ENCODE measurements at places on chromosomes 13 and 19.
A peak's percentile ranks its signal among the peaks of the same experiment; 100 is the strongest.

DNA sequence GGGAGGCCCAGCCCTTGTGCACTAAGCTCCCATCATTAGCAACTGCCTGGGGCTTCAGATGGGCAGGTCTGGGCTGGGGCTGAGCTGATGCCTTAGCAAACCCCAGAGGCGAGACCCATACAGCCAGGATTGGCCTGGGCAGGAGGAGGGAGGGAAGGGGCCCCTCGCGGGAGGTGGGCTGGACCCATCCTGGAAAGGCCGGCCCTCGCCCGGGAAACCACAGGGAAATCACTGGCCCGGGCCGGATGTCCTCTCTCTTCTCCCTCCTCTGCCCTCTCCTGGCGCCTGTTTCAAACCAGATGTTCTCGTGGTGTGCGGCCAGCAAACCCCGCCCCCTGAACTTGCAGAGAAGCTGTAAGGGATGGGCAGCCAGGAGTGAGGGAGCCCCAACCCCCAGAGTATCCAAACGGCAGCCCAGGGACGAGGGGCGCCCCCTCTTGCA is 43.1 kb downstream of the TMEM255B start:
- no peak for DNase-seq

- no peak for DNase-seq
Measured at GRCh38 chr13:49326222-49326917, 78.6 kb downstream of the CDADC1 start.

DNA sequence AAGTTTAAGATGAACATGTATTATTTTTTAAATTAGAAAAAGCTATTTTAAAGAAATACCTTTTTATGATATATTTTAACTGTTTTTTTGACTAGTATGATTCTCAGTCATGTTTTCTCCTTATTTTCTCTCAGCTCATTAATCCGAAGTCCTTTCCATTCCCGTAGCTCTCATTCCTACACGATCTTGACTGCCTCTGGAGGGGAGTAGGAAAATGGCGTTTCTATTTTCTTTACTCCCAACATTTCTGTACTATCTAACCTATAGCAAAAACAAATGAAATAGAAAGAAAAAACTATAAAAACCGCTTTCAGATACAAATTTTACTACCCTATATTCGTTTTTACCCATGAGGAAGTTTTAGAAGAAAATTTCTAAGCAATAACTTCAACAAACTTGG is 343.8 kb downstream of the RBM26 start:
- no peak for DNase-seq

GRCh38 chr13:49669735-49670309 is 21.5 kb downstream of the EBPL start:
- peak; percentile 49 for DNase-seq

GRCh38 chr19:8245869-8246835 is 37.0 kb downstream of the CERS4 start:
- DNase-seq, result no peak

DNA sequence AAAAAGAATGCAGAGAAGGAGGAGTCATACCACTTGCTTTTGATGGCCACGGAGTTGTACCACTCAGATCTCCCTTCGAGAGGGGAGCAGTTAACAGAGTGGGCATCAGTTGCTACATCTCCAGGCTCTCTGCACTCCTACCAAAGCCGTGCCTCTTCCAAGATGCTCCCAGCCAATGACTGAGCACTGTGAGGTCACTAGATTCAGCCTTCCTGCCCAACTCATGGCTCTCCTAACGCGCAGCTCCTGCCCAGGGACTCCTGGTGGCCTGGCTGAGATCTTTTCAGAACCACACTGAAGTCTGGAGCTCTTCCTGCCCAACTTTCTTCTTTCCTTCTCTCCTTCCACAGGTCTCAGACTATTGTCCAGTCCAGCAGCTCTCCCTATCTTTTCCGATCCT is 66.7 kb downstream of the LHFPL6 start:
- DNase-seq, result no peak

- no peak for DNase-seq
Measured at GRCh38 chr19:33000510-33000909, 28.5 kb downstream of the FAAP24 start.

GRCh38 chr13:46119883-46120614 is 15.2 kb upstream of the CPB2 start:
- peak; percentile 53 for DNase-seq

GRCh38 chr19:10701955-10702525 is 801 bp downstream of the QTRT1 start:
- DNase-seq, result no peak

GRCh38 chr19:49855676-49856573 is 5.0 kb downstream of the PTOV1 start:
- DNase-seq, result no peak

DNA sequence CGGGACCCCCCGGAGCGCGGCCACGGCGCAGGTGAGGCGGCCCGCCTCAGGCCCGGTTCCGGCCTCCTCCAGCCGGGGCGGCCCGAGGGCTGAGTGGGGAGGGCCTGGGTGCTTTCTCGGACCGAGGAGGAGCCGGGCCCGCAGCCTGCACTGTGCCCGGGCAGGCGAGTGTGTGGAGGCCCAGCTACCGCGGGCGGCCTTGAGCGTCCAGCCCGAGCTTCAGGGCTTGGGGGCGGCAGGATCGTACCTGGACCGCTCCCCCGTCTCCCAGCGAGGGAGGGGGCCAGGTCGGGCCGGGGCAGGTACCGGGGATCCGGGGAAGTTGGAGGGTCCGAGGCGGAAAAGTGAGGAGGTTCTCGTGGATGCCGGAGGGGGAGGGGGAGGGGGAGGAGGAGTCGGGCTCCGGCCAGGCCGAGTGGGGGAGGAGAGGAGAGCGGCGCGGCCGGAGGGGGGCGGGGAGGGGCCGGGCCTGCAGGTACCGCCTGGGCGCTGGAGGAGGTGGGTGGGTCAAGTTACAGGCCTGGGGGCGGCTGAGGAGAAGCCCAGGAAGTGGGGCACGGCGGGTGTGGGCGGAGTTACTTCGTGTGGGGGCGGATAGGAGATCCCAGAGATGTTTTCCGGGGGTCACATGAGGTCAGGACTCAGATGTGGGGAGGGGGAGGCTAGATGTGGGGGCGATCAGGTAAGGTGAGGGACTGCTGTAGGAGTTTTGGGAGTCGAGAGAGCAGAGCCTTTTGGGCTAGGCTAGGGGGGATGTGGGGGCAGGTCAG is 545 bp downstream of the NACC1 start:
- DNase-seq, result no peak

DNA sequence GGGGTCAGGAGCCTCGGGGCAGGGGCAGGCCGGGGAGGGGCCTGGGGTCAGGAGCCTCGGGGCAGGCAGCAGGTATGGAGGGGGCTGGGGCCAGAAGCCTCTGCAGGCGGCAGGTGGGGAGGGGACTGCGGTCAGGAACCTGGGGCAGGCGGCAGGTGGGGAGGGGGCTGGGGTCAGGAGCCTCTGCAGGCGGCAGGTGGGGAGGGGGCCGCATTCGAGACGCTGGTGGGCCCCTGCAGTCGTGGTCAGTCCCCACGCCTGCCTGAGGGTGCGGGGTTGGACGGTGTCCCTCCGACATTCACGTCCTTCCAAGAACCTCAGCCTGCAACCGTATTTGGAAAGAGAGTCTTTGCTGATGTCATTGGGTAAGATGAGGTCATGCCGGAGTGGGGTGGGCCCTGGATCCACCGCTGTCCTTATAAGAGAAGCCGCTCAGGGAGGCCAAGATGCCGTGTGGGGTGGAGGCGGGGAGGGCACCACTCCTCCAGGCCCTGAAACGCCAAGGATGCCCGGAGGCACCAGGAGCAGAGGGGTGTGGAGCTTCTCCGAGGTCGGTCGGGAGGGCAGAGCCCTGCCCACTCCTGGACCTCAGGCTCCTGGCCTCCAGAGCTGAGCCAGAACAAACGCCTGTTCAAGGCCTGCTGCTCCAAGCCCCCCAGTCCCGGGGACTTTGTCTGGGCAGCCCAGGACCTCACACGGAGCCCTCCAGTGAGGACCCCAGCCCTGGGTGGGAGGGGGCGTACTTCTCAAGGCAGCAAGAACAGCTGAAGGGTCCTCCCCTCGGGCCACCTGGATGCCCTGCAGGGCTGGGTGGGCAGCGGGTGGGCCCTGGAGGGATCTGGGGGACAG is 30.1 kb downstream of the PIP5K1C start:
- DNase-seq, result no peak

DNA sequence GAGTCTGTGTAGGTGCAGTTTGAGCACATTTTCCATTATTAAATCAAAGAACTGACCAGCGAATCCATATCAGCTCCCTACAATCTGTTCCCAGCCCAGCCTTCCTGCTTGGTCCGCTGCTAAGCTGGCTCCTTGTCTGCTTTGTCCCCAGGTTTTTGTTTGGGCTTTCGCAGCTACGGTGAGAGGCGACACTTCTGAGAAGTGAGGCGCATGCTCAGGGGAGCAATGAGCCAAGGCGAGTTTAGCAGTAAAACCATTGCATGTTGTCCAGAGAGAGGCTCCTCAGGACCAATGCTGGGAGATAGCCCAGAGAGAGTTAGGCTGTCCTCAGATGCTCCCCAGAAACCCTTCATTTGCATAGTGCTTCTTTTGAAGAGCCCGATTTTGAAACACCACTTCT is 162.0 kb downstream of the ITGBL1 start:
- no peak for DNase-seq

GRCh38 chr13:42969565-42970172 is 22.4 kb downstream of the EPSTI1 start:
- peak; percentile 20 for DNase-seq

DNA sequence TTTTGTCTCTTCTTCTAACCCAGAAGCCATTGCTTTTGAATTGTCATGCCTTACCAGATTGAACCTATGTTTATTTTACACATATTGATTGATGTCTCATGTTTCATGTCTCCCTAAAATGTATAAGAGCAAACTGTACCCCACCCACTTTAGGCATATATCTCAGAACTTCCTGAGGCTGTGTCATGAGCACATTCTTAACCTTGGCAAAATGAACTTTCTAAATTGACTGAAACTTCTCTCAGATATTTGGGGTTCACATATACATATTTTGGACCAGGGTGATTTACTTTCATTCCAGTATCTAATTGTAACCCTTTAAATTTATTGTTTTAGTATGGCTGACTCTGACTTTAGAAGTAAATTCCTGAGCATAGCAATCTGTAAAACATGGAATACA is 723.9 kb upstream of the PCDH20 start:
- DNase-seq, result no peak

- DNase-seq, result no peak
Measured at GRCh38 chr19:5588906-5589676, 21.3 kb upstream of the TINCR start.

DNA sequence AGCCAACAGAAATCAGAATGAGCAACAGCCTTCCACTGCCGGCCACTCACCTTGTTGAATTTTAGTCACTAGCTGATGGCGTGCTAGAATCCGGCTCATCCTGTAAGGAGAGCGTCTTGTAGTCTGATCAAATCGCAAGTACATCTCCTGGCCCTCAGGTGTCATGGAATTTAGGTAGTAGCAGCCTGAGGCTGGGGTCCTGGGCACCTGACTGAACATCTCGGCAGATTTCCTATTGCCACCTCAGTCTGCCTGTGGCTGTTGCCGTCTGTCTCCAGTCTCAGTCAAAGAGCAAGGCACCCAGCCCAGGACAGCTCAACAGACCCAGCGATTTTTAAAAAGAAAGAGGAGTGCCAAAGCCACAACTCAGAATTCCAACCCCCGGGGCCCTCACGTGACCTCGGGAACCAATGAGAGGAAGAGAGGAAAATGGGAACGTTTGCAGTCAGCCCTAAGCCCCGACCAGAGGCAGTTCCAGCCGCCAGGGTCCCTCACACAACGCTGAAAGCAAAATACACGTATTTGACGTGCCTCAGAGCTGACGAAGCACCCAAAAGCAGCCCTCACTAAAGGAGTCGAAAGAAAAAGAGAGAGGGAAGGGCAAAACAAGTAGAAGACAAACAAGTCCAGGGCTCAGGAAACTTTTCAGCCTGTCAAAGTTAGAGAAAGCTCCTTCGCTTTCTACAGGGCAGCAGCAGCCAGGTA is at the start of gene STARD13:
Gene STARD13, minus strand, starts transcription at position 336 of the 705 bp plus-strand sequence. Its CDS starts 117 bp downstream, at position 219.
- peak; percentile 83 for DNase-seq

DNA sequence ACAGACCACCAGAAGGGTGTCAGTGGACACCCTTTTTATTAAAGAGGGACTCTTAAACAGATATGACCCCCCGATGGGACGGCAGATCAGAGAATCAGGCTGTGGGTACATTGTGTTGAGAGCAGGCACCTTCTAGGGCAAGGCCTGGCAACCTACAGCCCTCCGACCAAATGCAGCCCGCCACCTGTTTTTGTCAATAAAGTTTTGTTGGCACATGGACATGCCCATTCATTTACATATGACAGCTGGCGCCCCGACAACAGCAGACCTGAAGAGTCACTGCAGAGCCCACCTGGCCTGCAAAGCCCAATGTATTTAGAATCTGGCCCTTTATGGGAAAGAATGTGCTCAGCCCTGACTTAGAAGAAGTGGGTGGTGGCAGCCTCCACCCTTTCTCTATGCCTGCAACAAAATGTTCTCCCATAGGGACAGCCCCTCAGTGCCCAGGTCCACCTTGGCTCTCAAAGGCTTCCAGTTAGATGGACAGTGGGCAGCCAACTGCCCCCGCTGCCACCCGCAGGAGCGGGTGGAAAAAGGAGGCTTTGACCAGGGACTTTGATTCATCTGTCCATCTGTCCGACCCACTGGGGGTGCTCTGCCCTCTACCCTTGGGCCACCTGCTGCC is 184.9 kb downstream of the PTPRS start:
- no peak for DNase-seq

DNA sequence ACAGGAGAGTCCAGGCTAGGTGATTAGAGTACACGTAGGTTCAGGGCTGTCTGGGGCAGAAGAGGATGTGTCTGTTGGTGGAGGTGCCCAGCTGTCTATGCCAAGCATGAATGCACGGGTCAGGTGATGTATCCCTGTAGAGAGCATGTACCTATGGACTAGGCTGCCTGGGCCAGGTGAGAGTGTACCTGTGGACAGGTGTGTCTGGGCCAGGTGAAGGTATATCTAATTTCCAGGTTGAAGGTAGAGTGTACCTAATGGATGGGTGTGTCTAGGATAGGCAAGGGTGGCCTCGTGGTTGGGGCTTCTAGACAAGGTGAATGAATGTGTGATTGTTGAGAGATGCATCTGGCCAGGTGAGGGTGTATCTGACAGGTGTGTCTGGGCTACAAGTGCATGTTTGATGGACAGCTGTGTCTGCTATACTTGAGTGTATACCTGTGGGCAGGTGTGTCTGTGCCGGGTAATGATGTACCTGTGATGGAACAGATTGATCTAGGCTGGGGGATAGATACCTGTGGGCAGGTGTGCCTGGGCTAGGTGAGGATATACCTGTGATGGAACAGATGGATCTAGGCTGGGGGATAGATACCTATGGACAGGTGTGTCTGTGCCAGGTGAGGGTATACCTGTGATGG is 15.5 kb upstream of the ZNF414 start:
- DNase-seq, result no peak

GRCh38 chr19:12665281-12665573 is 1.3 kb downstream of the MAN2B1 start:
- no peak for DNase-seq

GRCh38 chr19:8515317-8515716 is 1.4 kb upstream of the ZNF414 start:
- DNase-seq, result no peak
